ENCODE measurements at places on chromosomes 12 and 14.

DNA sequence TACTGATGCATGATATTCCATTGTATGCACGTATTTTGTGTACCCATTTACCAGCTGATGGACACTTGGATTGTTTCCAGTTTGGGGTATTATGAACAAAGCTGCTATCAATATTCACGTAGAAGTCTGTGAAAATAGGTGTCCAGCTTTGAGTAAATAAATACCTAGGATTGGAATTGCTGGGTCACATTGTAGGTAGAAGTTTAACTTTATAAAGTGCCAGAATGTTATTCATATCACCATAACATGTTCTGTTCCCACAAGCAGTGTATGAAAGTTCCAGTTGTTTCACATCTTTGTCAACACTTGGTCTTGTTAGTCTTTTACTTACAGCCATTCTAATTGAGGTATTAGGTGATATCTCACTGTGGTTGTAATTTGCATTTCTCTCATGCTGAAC, 108.0 kb upstream of the METAP2 start:
- no peaks in the 10 kb centered on the region for H3K4me1 ChIP-seq
- DNase-seq, result no peak
- no peaks in the 10 kb centered on the region for H3K27me3 ChIP-seq
- no peaks in the 10 kb centered on the region for H3K36me3 ChIP-seq

DNA sequence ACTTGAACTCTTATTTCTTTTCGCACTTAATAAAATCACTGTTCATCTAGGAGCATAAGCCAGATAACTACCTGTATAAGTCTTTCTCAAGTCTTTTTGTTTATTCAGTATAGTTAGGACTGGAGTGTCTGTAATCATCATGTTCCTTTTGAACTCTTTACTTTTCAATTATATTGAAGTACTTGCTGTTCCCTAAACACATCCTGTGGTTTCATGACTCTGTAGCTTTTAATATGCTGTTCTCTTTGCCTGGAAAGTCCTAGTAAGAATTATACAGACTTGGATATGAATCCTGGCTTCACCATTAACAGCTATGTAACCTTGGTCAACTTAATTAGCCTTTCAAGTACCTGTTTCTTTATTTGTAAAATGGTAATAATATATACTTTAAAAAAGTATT, 88.2 kb downstream of the CCDC91 start:
- peaks cover 53% of the 10 kb centered on the region for H3K36me3 ChIP-seq
- no peak overlapping the region for H3K4me3 ChIP-seq
- H3K27ac ChIP-seq, result no peak overlapping the region
- no peaks in the 10 kb centered on the region for H3K27me3 ChIP-seq
- H3K4me1 ChIP-seq, result peaks cover 16% of the 10 kb centered on the region

- H3K4me1 ChIP-seq, result peaks cover 52% of the 10 kb centered on the region
- DNase-seq, result no peak
- no peaks in the 10 kb centered on the region for H3K27me3 ChIP-seq
- no peak overlapping the region for H3K27ac ChIP-seq
Observed at GRCh38 chr12:48954841-48955501, 2.3 kb downstream of the ARF3 start.

DNA sequence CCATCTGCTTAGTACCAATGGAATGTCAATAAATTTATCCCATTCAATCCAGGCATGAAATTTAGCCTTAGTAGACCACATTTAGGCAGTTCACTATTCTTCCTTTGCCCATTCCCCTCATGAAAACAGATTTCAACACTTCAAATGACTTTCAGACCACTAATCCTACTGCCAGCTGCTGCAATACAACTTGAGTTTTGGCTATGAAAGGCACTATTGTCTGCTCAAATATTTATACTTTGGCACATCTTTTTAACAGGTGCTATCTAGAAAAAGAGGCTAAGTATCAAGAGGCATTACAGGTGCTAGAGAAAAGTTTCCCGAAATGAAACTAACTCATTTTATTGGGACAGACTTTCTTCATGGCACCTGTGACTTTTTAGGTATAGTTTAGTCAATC, 499.8 kb downstream of the C12orf50 start:
- H3K4me3 ChIP-seq, result no peak overlapping the region
- no peak overlapping the region for H3K27ac ChIP-seq
- H3K27me3 ChIP-seq, result no peaks in the 10 kb centered on the region
- no peak for DNase-seq
- no peaks in the 10 kb centered on the region for H3K36me3 ChIP-seq
- H3K4me1 ChIP-seq, result no peaks in the 10 kb centered on the region

DNA sequence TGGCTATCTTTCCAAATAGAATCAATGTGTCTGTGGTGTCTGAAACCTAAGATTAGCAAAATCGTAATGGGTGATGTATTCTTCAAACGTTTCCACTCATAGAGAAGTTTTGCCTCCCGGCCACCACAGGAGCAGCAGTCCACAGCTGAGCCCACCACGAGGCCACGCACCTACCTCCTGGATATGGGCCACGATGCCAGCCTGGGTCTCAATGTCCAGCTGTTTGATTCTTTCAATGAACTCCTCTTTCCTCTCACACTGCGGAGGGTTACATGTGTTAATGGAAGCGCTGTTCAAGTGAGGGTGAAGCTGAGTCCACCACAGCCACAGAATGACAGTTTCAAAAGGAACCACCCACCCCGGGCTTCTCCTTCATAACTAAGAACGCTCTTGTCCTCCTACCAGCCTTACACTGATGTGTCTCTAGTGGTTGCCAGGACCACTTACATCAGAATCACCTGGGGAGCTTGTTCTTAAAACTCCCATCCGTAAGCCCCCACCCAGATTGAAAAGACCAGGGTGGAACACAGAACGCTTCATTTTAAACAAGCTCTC, 75.3 kb downstream of the CCDC88C start:
- H3K36me3 ChIP-seq, result peaks cover 91% of the 10 kb centered on the region
- H3K4me3 ChIP-seq, result no peak overlapping the region
- H3K27me3 ChIP-seq, result no peaks in the 10 kb centered on the region
- peak overlapping the region; percentile 63 for H3K27ac ChIP-seq
- peaks cover 43% of the 10 kb centered on the region for H3K4me1 ChIP-seq

DNA sequence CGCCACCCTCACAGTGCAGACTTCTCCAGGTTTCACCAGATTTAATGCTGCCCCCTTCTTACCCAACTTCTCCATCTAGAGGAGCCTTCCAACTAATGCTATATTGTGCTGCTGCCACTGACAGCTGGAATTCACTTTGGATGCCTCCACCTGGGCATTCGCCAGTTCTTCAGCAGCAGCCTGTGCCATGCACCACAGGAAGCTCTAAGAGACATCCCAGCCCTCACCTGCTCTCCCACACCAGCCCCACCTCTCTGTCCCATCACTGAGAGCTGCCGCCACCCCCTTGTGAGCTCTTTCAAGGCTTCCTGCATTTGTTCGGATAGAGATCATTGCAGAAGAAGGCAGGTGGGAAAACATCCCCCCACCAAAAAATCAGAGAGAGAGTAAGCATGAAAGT, 4.6 kb upstream of the KRT2 start:
- H3K36me3 ChIP-seq, result no peaks in the 10 kb centered on the region
- no peak overlapping the region for H3K4me3 ChIP-seq
- DNase-seq, result no peak
- no peaks in the 10 kb centered on the region for H3K27me3 ChIP-seq
- no peak overlapping the region for H3K27ac ChIP-seq
- peaks cover 6% of the 10 kb centered on the region for H3K4me1 ChIP-seq

- peaks cover 2% of the 10 kb centered on the region for H3K27me3 ChIP-seq
- H3K36me3 ChIP-seq, result no peaks in the 10 kb centered on the region
- DNase-seq, result no peak
- H3K4me1 ChIP-seq, result no peaks in the 10 kb centered on the region
Observed at GRCh38 chr12:130577351-130577750, 138.7 kb downstream of the RIMBP2 start.

DNA sequence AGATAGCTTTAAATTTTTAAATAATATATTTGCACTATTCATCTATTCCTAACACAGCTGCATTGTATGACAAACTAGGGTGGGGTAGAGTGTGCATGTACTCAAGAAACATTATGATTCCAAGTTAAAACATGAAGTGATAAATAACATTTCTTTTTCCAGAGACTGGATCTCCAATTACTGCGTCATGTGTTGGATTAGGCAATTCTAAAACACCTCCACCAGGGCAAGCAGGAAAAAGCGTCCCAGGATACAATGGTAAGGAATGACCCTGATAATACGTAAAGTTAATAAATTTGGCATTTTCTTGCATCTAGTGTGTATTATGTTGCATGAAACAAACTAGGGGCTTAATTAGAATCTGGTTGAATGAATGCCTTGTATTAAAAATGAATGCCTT, 138.9 kb downstream of the ACSS3 start:
- H3K4me3 ChIP-seq, result no peak overlapping the region
- H3K36me3 ChIP-seq, result no peaks in the 10 kb centered on the region
- H3K27me3 ChIP-seq, result no peaks in the 10 kb centered on the region
- H3K4me1 ChIP-seq, result no peaks in the 10 kb centered on the region
- H3K27ac ChIP-seq, result no peak overlapping the region

DNA sequence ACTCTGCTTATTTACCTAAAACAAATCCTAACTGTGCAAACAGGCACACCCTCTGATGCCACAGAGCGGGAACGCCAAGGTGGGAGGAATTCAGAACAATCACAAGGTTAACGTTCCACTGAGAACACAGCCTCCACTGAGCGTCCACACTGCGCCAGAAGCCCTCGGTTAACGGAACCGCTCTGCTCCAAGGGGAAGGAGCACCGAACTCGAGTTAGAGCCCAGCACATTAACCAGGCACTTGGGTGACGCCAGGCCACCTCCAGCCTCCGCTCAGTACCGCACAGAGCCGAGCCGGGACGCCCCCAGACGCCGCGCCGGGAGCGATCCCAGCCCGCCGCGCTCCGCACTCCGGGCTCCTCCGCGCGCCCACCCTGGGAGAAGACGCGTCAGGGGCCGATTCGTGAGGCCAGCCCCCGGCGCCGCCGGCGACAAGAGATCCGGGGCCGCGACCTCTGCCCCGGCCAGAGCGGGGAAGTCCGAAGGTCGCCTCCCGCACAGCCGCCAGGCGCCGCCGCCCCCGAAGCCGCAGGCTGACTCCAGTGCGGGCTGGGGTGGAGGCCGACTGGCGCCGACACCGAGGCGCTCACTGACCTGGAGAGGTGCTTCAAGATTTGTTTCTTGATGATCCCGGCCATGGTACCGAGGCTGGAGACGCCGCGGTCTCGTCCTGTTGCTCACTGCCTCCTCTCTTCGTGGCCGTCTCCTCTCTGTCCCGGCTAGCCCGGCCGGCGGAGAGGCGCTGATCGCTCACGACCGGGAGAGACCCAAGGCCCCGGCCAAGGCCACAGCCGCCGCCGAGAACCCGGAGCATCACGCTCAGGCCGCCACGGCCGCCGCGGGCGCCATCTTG, 450 bp downstream of the BLTP3B start:
- H3K4me3 ChIP-seq, result peak overlapping the region; percentile 97
- H3K27ac ChIP-seq, result peak overlapping the region; percentile 96
- no peaks in the 10 kb centered on the region for H3K27me3 ChIP-seq
- no peaks in the 10 kb centered on the region for H3K36me3 ChIP-seq
- H3K4me1 ChIP-seq, result peaks cover 38% of the 10 kb centered on the region

DNA sequence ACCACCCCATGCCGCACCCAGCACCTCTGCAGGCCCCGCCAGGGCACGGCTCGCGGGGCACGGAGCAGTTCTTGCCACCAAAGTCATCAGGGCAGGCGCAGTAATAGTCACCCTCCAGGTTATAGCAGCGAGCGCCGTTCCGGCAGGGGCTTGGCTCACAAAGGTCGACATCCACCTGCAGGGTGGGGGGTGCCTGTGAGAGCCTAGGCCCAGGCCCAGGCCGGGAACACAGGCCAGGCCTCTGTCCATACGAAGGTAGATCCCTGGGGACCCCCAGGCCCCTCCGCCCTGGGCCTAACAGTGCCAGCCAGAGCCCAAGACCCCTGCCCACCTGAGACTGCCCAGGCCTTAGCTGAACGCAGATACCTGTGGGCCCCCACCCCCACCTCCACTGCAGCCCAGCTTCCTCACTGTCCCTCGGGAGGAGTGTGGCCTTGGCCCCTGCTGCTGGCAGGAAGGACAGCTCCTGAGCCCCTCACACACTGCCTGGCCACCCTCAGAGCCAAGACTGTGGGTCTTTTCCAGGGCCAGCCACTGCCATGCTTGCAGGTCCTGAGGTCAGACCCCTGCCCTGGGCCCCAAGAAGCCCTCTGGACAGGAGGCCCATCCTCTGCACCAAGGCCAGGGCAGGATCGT, 19.3 kb downstream of the JAG2 start:
- no peak for DNase-seq
- no peak overlapping the region for H3K4me3 ChIP-seq
- no peak overlapping the region for H3K27ac ChIP-seq
- no peaks in the 10 kb centered on the region for H3K27me3 ChIP-seq

DNA sequence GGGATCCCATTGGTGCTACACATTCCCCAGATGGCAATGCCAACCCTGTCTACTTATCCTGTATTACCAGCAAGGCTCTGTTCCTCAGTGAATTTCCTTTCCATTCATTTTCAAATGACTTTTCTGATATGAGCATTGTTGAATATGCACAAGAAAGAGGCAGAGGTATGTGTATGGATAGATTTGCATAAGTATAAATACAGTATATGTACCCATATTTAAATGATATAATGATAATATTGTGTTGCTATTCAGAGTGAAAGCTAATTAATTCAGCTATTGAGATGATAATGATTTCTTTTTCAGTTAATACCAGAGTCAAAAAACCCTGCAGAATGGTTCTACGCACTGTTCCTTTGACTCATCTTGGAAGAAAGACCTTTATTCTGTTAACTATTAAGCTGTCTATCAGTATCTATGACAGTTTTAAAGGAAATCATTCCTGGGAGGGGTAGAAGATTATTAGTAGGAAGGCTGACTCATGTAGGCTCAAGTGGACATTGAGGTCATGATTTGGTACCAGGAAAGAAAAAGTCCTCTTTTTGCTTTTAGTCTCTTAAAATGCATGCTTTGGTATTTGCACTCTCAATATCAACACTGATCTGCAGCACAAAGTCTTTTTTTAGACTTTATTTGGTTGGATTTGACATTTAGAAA, 44.9 kb upstream of the GAS2L3 start:
- H3K4me3 ChIP-seq, result no peak overlapping the region
- H3K4me1 ChIP-seq, result no peaks in the 10 kb centered on the region
- DNase-seq, result no peak

GRCh38 chr12:51687614-51688013, 96.6 kb downstream of the SCN8A start:
- H3K27me3 ChIP-seq, result no peaks in the 10 kb centered on the region
- no peak for DNase-seq
- no peak overlapping the region for H3K27ac ChIP-seq

DNA sequence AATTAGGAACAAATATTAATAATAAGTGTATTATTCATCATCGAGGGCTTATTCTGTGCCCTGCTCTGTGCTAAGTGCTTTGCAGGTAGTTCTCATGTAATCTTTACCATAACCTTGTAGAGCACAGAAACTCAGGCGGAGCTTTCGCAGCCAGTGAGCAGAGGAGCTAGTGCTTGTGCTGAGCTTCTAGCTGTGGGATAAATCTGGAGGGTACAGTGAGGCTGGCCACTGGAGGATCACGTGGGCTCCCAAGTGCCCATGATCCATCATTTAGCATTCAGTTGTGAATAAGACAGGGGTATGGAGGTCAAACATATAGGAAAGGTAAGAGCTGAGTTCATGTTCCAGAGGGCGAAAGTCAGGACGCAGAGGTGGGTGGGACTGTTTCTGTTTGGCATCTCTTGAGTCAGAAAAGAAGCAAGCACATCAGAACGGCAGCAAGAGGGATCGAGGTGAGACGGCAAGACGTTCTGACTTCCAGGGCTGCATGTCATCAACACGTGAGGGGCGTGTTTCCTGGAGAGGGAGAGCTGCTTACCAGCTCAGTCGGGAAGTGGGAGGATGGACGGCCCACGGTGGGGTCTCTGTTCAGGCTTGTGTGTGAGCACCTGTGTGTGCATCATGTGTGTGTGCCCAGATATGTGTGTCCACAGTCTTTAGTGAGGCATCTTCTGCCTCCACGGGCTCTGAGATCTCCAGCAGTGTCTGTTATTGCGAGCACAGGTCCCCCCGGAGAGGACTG, 16.8 kb upstream of the KRT80 start:
- no peak overlapping the region for H3K27ac ChIP-seq
- no peaks in the 10 kb centered on the region for H3K36me3 ChIP-seq

- H3K27ac ChIP-seq, result no peak overlapping the region
- no peaks in the 10 kb centered on the region for H3K27me3 ChIP-seq
- H3K4me1 ChIP-seq, result peaks cover 14% of the 10 kb centered on the region
Observed at GRCh38 chr12:50788561-50788960, 24.7 kb downstream of the ATF1 start.
